NCI-H1930 (cell line): ENCODE measurements at places on chromosomes 2 and 18.

- DNase-seq = no peak
Observed at GRCh38 chr2:16813593-16813992, 148.0 kb upstream of the CYRIA start.

GRCh38 chr2:152176113-152176714, 651 bp upstream of the STAM2 start:
- no peak for DNase-seq

DNA sequence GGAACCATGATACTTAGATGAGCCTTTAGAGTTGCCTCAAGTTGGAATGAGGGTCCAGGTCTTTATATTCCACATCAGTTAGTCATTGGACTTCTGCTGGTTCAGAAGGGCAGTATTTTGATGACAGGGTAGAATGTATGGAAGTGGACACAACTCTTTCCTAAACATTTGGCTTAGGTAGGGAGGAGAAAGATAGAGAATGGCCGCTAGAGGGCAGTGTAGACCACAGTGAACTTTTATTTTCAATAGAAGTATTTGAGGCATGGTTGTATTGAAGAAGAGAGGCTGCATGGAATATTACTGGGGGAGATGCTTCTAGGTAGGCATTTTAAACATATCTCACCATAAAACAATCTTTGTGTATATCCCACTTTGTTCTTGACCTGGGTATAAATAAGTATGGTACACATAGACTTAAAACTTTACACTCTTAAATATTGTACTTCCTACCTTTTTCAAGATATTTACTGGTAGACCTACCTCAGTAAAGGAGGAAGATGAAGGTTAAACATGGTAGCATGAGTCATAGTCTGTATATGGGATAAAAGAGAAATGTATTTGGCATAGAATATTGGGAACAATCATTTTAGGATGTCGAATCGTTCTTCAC, 497.6 kb upstream of the FAM98A start:
- DNase-seq = no peak

- no peak for DNase-seq
Observed at GRCh38 chr2:221943076-221943810, 355.6 kb downstream of the PAX3 start.

DNA sequence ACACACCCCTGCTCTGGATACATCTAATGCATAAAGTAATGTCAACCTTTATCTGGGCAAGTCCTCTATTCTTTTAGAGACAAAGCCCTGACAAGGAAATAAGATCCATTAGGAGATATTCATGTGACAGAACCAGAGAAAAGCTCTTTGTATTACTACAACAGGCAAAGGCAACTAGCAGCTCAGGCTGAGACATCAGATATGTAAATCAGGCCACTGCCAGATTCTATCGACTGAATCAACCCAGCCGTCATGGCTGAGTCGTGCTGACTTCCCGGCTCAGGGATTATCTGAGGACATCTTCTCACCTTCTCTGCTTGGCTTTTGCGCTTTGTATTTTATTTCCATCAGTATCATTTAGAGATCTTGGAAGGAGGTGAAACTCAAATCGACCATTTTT, 294.5 kb downstream of the PLCL1 start:
- no peak for DNase-seq

DNA sequence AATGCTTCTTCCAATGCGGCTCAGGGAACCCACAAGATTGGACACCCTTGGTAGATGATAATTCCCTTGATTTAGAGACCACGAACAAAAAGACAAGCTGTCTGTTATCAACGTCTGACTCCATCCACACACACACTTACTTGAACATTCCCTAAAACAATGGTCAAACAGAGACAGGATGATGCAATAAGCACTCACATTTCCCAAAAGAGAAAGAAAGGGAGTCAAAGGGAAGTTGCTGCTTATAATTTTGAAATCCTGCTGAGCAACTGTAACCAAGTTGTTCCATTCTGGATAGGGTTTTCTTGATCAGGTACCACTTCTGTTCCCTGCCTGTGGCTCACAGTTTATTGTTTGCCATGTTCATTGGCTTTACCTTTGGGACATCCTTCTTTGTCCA, 571.3 kb upstream of the CNTNAP5 start:
- no peak for DNase-seq

DNA sequence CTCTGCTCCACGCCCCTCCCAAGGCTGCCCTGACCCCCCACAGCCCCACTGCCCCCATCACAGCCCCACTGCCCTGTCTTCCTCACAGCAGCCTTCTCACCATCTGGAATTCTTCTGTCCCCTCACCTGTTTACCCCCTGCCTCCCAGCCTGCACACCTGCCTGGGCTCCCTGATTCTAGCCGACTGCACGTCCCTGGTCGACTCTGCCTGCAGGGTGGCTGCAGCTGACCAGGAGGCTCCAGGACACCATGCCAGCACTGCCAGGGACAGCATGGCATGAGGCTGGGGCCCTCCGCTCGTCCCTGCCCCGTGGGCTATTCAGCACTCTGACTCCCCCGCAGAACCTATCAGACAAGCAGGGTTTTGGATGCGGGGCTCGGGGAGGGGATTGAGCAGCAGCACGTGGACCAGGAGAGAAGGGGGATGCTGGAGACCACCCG, 254.1 kb downstream of the HDAC4 start:
- no peak for DNase-seq

DNA sequence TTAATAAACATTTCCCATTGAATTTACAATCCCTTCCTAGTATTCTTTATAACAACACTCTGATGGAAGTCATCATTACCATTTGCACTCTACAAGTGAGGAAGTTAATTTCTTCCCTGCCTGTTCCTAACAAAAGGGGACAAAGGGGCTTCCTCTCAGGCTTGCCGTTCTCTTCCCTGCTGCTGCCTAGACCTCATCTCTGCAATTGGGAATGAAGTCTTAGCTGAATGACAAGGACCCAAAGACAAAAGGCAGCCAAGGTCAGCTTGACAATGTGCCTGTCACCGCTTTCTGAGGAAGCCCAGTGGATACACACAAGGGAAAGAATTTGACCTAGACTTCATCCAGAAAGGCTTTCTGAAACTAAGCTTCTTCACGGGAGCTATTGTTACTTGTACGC, 416.4 kb downstream of the CMPK2 start:
- no peak for DNase-seq

GRCh38 chr2:103289105-103289725, 527.4 kb downstream of the TMEM182 start:
- DNase-seq = no peak

GRCh38 chr2:55949211-55949610, 25.6 kb upstream of the EFEMP1 start:
- no peak for DNase-seq

DNA sequence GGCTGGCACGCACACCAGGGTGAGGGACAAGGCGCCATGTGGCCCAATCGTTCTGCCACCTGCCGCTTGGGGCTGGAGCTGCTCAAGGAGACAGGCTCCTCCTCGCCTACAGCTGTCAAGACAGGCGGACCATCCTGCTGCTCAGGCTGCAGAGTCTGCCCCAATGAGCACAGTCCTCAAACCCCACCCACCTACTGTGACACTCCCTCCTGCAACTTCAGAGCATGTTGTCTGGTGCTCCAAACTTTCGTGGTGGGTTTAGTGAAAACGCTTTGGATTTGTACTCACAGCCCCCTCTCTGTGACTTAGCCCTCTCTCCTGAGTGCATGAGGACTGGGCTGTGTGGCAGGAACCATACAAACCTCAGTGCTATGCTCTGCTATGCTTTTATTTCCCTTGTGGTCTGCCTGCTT, 23.2 kb upstream of the SLC35F6 start:
- DNase-seq = no peak

DNA sequence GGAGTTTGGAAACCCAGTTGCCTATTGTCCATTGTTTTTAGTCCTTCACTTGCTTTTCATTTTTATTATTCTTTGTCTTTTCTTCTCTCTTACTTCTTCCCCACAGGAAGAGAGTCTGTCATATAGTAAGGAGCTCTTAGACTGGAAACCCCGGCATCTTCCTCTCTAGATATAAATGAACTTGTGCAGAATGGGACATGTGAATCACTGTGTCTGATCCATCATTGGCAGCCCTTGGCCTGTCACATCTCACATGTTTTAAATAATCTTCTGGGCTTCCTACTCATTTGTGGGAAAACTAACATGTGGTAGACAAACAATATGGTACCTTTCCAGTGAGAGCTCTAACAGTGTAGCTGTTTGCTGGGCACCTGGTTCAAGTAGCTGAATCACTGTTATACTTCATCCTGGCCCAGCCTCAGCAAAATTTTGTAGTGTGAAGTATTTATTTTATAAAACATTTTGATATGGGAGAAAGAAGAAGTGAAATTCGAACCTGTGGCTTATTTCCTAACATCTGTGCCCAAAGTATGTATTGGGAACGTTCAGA, 112.8 kb downstream of the PHLPP1 start:
- no peak for DNase-seq

DNA sequence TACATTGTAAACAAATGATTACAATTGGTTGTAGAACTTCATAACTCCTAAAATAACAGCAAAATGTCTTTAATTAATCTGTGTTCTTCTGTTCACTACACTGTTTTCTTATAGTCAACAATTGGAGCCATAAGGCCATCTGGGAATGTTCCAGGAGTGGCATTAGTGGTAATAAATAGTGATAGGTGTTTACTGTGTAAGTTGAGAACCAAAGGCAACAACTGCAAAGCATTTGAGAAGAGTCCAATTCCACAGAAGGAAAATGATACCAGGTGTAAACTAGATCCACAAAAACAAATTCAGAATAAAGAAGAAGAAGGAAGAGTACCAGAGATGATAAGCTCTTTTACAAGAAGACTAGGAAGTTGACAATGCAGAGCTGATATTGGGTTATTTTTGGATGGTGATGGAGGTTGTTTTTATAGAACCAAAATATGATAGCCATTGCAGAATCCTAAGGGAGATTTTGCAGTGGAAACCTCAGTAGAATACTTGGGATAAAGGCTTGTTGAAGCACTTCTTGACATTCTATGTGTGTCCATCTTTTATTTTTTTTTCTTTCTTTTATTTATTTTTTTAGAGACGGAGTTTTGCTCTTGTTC, 52.9 kb downstream of the ANTXR1 start:
- no peak for DNase-seq

DNA sequence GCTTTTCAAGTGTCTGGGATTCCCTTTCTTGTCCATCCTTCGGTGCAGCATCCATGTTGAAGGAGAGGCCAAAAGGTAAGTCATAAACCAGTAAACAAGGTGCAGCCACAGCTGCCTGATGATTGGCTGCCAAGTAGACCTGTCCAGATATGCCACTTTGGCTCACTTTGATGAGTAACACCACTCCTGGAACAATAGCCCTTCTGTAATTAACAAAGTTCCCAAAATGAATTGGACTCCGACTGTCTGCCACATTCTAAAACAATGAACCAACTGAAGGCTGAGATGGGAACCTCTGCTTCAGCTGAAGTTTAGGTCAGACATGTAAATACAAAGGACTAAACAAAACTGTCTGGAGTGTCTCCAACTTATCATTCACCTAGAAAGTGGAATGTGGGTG, 82.2 kb upstream of the LGALSL start:
- no peak for DNase-seq

- no peak for DNase-seq
Observed at GRCh38 chr2:181396256-181397123, 60.7 kb upstream of the ITGA4 start.

- no peak for DNase-seq
Observed at GRCh38 chr2:169808221-169808620, 9.6 kb downstream of the SSB start.

DNA sequence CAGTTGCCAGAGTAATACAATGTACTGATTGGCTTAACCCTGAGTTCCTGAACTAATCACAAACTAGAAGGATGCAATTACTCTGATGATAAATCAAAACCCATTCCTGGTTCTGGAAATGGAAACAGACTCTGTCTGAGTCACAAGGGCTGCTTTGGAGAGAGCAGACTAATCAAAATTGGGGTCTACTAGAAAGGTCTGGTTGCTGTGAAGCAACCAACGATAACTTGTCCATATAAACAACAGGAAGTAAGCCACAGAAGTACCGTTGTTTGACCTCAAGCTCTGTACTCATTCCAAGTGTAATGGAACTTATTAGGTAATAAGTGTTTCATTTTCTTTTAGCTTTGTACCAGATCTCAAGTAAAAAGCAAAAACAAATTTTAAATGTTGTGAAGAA, 49.7 kb downstream of the RASGRP3 start:
- DNase-seq = no peak

DNA sequence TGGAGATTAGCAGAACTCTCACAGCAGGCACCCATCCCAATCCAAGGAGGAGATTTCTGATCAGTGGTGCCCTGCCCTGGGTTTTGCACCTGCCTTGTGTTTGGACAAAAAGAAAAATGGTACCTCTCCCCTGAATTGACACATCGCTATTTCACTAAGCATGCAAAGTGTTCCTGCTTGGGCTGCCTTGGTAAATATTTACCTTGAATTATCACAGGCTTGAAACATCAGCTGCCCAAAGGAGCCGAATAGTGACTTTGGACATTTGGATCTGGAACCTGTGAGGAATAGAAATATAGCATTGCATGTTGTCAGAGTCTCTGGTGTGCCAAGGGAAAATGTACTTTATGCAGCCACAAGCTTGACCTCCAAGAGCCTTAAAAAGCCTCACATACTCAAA, 926.4 kb upstream of the FANCL start:
- no peak for DNase-seq

- no peak for DNase-seq
Observed at GRCh38 chr18:25639596-25639995, 287.6 kb upstream of the ZNF521 start.

- DNase-seq = no peak
Observed at GRCh38 chr2:226575928-226576327, 223.7 kb downstream of the IRS1 start.

GRCh38 chr2:121128741-121129659, 156.0 kb downstream of the TFCP2L1 start:
- no peak for DNase-seq

GRCh38 chr2:235866373-235866772, 301.8 kb downstream of the GBX2 start:
- DNase-seq = no peak

DNA sequence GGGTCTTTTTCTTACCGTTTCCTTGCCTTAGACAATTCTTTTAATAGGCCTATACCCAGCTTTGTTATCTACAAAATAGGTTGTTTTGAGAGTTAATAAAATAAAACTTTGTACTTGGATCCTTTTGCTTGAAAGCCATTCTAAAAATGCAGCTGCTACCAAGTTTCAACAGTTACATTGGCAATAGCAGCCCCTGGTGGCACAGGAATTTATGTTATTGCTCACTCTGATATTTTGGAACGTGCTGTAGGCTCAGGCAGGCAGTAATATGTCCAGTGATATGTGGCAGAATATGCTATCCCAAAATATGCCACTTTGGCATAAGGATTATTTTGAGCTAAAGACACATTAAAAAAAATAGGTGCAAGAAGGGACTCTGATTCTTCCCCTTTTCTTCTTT, 6.7 kb upstream of the COMMD1 start:
- DNase-seq = no peak

DNA sequence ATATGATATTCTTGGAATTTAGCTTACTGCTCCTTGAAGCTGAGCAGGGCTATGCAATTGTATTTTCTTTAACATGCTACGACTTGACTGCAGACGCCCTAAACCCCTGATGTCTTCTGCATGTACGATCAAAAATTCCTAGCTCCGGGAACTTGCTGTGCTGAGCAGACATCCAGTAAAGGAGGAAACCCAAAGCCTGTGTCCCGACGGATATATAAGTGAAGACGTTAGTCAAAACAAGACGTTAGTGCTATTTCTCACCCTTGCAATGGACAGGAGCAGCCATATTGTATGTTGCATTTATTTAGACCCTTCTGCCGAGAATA, 51.5 kb downstream of the SETBP1 start:
- no peak for DNase-seq

- no peak for DNase-seq
Observed at GRCh38 chr2:158776231-158776630, 18.9 kb upstream of the DAPL1 start.

GRCh38 chr2:195395362-195395761, 261.7 kb upstream of the SLC39A10 start:
- no peak for DNase-seq

GRCh38 chr18:61924550-61924949, 31.7 kb upstream of the RNF152 start:
- DNase-seq = no peak
